T47D (cell line): ENCODE measurements at places on chromosomes 1 and 21.
A peak's percentile ranks its signal among the peaks of the same experiment; 100 is the strongest.

DNA sequence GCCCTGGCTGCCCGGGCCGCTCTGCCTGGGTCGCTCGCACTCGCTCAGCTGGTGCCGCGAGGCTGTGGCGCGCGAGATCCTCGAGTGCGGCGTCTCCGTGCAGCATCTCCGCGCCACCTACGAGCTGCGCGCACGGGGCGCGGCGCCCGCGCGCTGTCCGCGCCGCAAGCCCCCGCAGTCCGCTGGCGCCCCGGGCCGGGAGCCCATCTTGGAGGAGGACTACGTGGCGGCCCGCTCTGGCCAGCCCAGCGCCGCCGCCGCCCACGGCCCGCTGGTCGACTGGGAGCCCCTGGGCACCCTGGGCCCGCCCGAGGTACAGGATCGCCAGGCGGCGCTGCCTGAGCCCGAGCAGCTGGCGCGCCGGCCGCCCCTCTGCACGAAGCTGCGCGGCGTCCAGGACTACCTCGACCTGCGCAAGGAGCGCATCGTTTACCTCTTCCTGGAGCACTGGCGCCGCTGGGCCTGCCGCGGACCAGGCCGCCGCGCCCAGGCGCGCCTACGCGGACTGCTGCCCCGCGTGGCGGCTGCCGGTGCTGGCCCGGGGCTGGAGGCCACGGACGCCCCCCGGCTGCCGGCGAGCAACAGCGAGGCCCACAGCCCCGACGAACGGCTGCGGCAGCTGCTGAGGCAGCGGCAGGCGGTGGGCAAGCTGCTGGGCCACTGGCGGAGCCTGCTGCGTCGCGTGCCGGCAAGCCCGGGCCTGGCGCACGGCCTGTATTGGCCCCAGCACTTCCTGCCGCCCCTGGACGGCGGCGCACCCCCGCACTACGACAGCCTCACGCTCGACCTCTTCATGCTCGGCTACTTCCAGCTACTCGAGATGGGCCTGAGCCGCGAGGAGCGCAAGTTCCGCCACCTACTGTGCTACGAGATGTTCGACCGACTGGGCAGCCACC lies 10.9 kb downstream of the TNFRSF25 start:
- DNase-seq = no peak

GRCh38 chr1:62437273-62437940 lies 558 bp downstream of the USP1 start:
- no peak for DNase-seq

DNA sequence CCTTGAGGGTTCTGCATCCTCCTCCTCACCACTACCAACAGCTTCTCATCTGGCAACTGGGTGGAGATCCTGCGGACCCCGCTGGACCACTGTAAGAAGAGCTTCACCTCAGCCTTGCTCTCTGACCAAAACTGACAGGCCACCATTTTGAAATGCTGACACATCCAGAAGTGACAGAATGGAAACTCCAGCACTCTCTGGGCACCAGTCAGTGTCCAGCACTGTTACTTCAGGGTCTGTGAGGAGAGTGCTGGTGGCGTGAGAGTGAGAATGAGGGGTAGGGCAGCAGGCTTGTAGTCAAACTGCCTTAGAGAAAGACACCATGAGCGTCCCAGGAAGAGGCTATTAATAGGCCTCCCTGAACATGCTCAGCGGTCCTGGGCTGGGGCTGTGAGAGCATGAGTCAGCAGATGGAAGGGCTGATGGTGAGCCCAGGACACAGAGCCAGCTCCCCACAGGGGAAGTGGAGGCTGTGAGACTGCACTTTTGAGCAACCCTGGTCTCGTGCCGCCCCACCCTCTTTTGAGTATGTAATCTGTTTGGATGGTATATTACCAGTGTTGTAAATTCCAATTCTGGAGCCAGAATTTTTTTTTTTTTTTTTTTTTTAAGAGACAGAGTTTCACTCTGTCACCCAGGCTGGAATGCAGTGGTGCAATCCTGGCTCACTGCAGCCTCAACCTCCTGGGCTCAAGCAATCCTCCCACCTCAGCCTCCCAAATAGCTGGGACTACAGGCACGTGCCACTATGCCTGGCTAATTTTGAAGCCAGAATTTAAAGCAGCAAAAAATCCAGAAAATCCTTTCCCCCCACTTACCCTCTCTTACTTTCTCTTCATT lies 34.4 kb upstream of the SLC30A1 start:
- DNase-seq = no peak

- no peak for DNase-seq
These were observed 6.2 kb upstream of the HIPK1 start for GRCh38 chr1:113922957-113923356.

GRCh38 chr1:204923626-204924012 lies 53.0 kb downstream of the NFASC start:
- DNase-seq = no peak

DNA sequence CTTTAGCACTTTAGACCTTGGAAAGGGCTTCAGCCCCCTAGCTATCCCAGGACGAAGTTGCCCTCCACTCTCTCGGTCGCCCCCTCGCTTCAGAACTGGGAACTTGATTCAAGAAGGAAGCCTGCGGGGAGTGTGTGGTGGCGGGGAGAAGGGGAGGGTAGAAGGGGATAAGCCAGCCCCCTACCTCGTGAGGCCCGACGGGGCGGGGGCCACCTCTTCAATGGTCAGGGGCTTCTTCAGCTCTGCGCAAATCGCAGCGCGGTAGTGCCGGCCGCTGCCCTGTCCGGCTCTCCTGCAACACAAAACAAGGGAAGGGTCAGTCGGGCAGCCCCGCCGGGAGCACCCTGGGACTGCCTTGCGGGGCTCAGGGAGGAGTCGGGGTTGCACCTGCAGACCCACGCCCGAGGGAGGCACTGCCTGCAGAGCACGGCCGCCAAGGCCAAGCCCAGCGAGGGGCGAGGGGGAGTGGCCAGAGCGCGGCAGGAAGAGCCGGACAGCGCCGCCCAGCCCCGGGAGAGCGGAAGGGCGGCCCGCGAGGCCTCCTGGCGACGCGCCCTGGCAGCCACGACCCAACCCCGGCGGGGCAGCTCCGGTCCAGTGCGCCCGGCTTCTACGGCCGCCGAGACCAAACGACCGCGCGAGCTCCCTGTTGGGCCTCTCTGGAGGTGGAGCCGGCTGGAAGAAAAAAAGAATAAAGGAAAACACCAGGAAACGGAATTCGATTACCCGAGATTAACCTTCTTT lies 56.2 kb upstream of the RASAL2 start:
- peak; percentile 89 for DNase-seq

GRCh38 chr1:113976609-113977278 lies 2.5 kb upstream of the OLFML3 start:
- peak; percentile 91 for DNase-seq
